NCI-H524 (cell line): ENCODE measurements at places on chromosomes 13 and 19.

GRCh38 chr19:7740682-7741054, 6.7 kb downstream of the CD209 start:
- no peak for DNase-seq

GRCh38 chr19:39377373-39378362, 13.2 kb downstream of the PAF1 start:
- no peak for DNase-seq

- no peak for DNase-seq
These were observed 39.5 kb downstream of the MIPEP start for GRCh38 chr13:23849670-23850069.

DNA sequence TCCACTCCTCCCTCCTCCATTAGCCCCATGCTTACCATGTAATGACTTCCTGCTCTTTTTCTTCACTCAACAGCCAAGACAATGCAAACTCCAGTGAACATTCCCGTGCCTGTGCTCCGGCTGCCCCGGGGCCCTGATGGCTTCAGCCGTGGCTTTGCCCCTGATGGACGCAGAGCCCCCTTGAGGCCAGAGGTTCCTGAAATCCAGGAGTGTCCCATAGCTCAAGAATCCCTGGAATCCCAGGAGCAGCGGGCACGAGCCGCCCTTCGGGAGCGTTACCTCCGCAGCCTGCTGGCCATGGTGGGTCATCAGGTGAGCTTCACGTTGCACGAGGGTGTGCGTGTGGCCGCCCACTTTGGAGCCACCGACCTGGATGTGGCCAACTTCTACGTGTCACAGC, 2.9 kb upstream of the PPP1R37 start:
- no peak for DNase-seq

DNA sequence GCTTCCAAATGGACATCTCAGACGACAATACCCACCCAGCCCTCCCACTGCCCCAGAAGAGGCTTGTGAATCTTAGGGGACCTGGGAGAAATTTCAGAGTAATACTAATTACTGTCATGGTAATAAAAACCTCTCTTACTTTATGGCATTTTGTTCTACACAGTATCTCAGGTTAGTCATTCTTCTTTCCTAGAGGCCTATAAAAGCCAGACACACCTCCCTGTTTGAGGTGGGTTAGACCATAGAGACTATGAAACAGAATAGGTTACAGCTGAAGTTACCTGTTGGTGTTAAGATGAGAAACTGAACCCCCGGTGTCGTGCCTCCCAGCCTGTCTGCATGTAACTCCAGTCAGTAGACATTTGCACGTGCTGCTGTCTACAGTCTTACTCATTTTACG, 113.9 kb downstream of the SLC7A1 start:
- DNase-seq = no peak

- no peak for DNase-seq
These were observed 1019.5 kb downstream of the PCDH9 start for GRCh38 chr13:66210677-66211076.

- DNase-seq = no peak
These were observed 74.4 kb upstream of the FARP1 start for GRCh38 chr13:98068521-98068920.

GRCh38 chr19:55152017-55152416, 3.0 kb upstream of the TNNT1 start:
- peak; percentile 80 for DNase-seq

DNA sequence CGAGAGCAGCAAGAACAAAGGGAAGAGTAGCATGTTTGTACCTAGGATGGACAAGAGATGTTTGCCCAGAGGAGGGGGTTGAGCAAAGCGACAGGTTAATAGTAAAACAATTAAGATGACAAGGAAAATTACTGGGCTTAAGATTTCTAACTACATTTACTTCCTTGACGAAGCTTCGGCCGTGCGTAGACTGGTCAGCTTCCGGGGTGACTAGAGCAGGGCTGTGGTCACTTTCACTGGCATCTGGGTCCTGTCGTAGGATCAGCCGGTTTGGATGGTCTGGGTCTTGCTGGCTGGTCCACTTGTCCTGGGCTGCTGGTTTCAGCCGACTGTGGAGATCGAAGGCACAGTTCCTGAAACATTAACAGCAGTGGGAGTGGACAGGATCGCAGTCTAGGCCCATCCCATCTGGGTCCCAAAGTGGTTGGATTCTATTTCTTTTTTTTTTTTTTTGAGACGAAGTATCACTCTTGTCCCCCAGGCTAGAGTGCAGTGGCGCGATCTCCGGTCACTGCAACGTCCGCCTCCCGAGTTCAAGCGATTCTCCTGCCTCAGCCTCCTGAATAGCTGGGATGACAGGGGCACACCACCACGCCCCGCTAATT, 5.0 kb upstream of the BSG start:
- DNase-seq = no peak

DNA sequence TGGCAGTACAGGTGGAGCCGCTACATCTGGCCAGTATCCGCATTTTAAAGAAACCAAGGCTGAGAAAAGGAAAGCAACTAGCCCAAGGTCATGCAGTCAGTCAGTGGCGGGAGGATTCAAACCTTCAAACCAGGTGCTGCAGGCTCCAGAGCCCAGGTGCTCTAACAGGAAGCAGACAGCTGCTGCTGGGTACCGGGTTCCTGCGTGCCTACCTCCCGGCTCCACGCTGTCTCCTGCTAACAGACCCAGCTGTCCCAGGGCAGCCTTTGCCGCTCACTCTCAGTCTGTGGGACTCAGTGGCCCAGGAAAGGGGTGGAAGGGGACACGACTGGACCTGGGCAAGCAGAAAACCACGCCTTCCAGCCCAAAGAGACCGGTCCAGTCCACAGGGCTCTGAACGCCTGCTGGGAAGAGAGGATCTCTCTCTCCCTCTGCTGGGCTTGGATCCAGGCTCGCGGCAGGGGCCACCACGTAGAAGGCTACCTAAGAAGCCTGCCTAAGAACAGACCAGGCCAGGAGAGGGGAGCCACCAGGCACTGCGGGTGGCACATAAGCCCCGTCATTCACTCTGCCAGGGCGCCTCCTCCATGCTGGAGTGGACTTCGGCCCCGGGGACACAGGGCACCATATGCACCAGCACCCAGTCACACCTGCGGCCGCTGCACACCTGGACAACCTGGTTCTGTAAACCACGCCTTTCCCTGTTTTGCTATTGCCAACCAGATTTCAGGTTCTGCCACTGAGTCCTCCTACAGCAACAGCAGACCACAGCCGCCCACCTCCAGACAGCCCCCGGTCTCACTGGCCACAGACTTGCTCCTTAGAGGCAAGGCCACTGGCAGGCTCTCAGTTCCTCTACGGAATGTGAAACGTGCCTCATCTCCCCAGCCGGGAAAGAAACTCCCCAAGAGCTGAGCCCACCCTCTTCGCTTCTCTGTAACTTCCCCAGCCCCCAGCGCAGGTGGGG, 4.6 kb downstream of the DAPK3 start:
- DNase-seq = no peak

DNA sequence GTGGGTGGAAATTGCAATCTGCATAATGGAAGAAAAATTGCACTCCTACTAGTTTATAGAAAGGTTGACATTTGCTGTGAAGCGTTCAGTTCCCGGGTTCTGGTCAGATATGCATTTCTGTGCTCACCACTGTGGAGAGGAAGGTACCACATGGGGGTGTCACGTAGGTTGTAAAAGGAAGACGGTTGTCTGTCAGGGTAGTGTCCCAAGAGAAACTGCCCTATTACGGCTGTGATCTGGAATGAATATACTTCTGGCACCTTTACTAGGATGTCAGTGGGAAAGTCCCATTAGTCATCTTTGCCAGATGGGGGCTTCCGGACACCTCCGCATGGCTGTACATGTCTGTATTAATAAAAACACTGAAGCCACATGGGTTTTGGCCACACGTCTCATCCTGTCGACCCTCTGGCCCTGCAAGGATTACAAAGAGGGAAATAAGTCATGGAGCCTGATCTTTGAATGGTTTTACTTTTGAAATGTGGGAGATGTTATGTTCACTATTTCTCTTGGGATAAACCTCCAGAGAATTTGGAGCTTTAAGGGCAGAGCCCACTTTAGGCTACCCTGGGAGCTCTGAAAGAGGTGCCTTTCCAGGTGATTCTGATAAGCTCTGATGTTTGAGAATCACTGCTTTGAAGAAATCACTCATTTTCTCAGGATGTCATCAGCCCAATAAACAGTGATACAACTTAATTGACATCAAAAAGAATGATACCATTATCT, 133.9 kb downstream of the AKAP11 start:
- no peak for DNase-seq

DNA sequence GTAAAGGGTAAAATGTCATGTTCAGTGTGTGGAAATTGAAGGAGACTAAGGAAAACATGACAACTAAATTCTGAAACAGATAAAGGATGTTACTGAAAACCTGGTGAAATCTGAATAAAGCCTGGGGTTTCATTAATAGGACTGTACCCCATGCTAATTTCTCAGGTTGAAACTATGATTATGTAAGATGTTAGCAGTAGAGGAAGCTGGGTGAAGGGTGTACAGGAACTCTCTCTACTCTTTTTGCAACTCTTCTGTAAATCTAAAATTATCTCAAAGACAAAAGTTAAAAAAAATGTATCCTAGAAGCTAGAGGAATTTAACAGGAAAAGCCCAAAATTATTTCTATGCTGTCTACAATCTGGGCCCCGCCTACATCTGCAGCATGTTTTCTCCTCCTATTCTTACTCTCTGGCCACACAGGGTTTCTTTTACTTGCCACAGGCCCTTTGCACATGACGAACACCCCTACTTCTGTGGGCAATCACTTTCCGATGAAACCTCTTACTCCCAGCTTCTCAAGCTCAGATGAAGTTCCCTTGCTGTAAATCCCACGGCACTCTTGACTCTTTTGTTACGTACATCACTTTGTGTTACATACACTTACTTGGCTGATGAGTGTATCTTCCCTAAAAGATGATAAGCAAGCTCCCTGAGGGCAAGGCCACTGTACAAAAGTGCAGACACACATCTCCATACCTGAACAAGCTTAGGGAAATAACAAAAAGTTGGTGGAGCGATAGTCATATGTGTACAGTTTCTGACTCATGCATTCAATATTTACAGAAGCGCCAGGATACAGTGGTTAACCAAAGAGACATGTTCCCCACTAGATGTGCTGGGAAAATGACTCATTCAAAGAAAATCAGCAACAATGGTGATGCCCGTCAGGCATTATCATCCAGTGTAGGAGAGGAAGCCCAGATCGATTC, 32.6 kb downstream of the RUBCNL start:
- no peak for DNase-seq

DNA sequence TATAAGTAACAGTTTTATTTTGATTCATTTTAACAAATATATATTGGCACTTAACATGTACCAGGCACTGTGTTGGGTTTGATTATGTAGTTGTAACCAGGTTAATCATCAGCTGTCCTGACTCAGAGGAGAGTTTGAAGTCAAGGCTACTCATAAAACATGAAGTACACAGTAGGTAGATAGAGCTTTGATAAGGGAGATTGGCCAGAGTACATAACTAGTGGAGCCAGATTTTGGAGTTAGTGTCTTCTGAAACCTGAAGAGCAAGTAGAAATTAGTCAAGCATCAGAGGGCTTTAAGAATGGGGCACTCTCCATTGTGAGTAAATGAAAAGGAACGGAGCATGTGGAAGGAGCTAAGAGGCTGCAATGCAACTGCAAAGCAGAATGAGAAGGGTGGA, 333.9 kb downstream of the RFC3 start:
- DNase-seq = no peak

- DNase-seq = peak; percentile 37
These were observed 59.2 kb downstream of the GJA3 start for GRCh38 chr13:20101467-20102316.
